Tibial nerve (tissue), 4 donors: ENCODE measurements at places on chromosomes 5 and 9. TPM values are rescaled to one million over a fixed set of nuclear protein-coding genes. Genes with fewer than 3 reads are reported as not detected.

The FAM219A gene
- total RNA-seq: 8.5 TPM

The TOR4A gene
- 3.3 TPM for total RNA-seq

The OR1J2 gene
- not detected for total RNA-seq

The ZNF618 gene
- 9.2 TPM for total RNA-seq

The QRFP gene
- total RNA-seq: not detected

The PSAT1 gene
- total RNA-seq: 6.9 TPM

The PPP3R2 gene
- not detected for total RNA-seq
